Activated CD4-positive, alpha-beta T cell treated with anti-CD3 and anti-CD28 coated beads, Interleukin-2, amount 50 U/mL, for 16 hours (primary cell): ENCODE measurements at places on chromosomes 11 and 22.

GRCh38 chr11:121936370-121936769 lies 179.6 kb downstream of the BLID start:
- no peak for DNase-seq

GRCh38 chr11:126924376-126925040 lies 76.1 kb downstream of the KIRREL3 start:
- DNase-seq, result no peak

DNA sequence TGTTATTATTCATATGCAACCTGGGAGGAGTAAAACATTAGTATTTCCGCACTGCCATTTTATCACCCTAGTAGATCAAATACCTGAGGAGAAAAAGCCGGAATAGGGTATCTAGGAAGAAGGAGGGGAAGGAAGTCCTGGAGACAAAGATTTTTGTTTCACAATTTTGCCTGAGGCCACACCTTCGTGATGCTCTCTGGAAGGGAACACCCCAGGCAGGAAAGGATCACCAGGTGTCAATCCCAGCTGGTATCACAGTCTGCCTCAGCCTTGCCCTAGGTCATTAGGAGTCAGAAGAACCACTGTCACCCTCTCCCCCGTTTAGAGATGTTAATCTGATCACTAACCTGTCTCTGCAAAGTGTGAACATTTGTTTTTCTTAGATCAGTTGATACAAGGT lies 35.4 kb upstream of the IGSF9B start:
- DNase-seq, result no peak

GRCh38 chr11:38547462-38547861 lies 1949.4 kb upstream of the RAG2 start:
- no peak for DNase-seq

- no peak for DNase-seq
Observed at GRCh38 chr22:21077884-21078508, 32.2 kb downstream of the LRRC74B start.

- DNase-seq, result no peak
Observed at GRCh38 chr22:26321469-26321913, 107.6 kb upstream of the ASPHD2 start.
